ENCODE measurements at places on chromosomes 6 and 20.

DNA sequence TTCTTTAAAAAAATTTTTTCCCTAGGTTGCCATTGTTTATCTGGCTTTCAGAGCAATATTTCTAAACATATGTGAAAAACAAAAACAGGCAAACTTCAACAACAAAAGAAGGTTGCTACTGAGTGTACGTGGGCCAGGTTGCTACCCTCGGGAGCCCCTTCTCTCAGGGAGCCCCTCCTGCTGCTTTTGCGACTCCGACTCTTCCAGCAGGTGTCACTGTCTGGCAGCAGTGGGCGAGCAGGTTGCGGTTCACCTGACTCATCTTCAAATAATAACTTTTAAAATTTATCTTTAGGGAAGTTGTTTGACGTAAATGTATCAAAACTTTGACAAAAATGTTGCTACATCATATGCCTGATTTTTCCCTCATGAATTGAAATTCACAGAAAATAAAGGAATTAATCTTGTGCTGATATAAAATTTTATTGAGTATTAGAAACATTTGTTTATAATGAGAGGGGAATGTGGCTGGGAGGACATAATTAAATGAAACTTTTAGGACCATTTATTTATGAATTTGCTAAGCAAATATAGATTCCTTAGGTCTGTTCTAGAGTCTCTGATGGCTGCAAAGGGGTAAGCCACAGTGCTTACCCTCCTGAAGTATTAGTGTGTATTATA lies 138.8 kb downstream of the HIVEP1 start:
- no peak for DNase-seq

- peak; percentile 41 for DNase-seq
These were observed 32.9 kb upstream of the ID1 start for GRCh38 chr20:31572042-31572700.

DNA sequence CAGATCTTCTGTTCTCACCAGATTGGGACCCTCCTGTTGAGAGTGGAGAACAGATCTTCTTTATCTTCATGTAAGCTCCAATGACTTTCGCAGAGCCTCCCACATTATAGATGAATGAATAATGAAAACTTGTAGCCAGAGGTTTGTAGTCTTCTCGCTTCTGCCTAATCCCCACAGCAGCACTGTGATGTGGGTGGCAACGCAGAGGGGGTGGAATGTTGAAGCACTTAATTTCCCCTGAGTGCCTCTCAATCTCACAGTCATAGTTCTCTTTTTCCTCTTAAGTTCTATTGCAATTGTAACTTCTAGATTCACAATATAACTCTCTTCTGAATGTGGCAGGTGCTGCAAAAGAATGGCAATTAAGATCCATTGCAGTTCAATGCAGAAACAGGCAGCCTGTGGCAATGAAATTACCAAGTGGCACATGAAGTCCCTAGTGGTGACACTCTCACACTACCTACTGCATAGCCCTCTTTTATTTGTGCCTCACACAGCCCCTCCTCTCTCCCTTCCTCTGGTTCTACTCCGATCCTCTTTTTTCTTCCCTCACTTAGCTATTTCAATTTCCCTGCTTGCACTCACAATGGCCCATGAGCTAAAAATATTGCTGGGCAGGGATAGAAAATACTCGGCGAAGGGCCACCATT lies 281.9 kb downstream of the UBE3D start:
- no peak for DNase-seq

GRCh38 chr6:105952772-105953690 lies 133.1 kb upstream of the PRDM1 start:
- DNase-seq, result no peak

DNA sequence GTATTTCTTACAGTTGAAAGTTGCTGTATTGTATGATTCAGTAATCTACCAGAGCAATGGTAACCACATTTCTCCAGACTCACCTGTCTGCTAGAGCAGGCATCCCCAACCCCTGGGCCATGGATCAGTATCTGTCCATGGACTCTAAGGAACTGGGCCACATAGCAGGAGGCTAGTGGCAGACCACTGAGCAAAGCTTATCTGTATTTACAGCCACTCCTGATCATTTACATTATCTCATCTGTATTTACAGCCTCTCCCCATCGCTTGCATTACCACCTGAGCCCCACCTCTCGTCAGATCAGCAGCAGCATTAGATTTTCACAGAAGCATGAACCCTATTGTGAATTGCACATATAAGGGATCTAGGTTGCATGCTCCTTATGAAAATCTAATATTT lies 60.3 kb upstream of the MANEA start:
- no peak for DNase-seq
